Stimulated activated CD4-positive, alpha-beta T cell treated with anti-CD3 and anti-CD28 coated beads, Interleukin-4, amount 100 ng/mL, for 4 hours (primary cell): ENCODE measurements at places on chromosomes 11 and 22.
A peak's percentile ranks its signal among the peaks of the same experiment; 100 is the strongest.

DNA sequence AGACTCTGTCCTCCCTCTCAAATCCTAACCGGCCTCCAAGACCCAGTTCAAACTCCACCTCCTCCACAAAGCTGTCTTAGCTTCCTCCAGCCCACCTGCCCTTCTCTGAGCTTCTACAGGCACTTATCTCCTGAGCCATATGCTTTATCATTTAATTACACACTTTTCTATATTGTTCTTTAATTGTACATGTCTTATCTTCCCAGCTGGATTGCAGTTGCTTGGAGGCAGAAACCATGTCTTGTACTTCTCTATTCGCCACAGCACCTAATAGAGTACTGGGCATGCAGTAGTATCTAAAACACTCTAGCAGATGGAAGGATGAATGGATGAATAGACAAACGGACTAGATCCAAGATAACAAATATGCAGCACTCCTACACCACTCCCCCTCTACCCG is 11.3 kb downstream of the TRIM29 start:
- no peak for DNase-seq

GRCh38 chr11:111604392-111605009 is 2.3 kb downstream of the SIK2 start:
- DNase-seq, result no peak

GRCh38 chr11:33390944-33391892 is 134.0 kb downstream of the HIPK3 start:
- no peak for DNase-seq

- DNase-seq, result no peak
Measured at GRCh38 chr11:44016131-44016530, 31.6 kb upstream of the ACCSL start.

DNA sequence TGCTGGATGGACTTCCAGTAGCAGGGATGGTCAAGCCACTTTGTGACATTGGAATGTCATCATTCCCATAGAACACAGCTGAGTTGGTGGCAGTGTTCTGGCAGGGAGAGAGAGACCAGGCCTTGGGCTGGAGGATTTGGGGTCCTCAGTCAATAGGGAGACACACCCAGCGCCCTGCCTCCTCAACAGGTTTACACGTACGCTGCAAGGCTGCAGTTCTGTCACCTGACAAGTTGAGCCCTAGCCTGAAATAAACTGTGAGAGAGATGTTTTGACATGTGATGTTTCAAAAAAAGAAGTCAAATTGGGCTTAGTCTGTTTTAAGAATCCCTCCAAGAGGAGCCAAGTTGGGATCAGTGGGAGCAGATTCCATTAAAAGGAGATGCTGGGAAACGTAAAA is 42.9 kb upstream of the CRYBB3 start:
- no peak for DNase-seq

GRCh38 chr11:121590772-121591404 is 138.1 kb upstream of the SORL1-AS1 start:
- DNase-seq, result no peak

DNA sequence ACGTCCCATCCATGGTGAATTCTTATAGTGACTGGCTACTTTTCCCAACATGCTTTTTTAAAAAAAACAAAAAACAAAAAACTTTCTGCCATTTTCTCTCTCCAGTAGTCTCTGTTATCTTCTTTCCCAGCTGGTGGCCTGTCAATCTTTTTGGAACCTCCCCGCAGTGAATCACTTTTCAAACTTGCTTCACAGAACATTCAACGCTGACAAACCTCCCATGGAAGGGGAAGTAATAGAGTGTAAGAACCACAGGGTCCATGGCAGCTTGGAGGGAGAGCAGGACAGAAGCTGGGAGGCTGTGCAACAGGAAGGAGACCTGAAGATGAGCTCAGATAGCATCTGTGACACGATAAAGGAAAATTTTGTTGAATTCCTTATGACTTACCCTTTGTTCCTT is 9.8 kb upstream of the CECR2 start:
- no peak for DNase-seq

DNA sequence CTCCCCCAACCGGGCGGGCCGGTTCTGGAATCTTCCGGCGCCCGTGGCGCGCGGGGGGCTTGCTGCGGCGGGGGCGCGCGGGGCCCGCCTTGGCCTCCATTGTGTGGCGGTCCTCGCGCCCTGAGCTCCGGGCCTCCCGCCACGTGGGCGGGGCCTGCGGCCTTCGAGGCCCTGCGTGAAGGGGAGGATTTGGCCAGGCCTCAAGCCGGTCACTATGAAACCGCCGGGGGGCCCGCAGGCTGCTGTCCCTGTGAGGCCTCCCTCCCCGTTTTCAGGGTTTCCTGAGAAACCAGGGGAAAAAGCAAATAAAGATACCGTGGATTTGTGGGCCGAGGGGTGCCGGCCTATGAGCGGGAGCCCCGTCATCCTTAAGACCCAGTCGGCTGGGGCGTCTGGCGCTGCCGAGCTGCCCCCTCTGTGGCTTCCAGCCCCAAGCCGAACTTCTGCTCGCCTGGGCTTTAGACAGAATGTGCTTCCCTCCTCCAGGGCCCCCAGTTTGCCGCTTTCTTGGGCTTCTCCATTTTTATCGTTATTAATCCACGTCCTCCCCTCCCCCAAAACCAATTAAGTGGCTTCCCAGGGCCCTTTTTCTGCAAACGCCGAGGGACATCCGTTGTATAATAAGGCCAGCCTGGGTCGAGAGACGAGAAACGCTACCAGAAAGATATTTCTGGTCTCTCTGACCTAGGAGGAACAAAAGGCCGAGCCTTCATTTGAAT is 602 bp downstream of the EWSR1 start:
- DNase-seq, result peak; percentile 30

DNA sequence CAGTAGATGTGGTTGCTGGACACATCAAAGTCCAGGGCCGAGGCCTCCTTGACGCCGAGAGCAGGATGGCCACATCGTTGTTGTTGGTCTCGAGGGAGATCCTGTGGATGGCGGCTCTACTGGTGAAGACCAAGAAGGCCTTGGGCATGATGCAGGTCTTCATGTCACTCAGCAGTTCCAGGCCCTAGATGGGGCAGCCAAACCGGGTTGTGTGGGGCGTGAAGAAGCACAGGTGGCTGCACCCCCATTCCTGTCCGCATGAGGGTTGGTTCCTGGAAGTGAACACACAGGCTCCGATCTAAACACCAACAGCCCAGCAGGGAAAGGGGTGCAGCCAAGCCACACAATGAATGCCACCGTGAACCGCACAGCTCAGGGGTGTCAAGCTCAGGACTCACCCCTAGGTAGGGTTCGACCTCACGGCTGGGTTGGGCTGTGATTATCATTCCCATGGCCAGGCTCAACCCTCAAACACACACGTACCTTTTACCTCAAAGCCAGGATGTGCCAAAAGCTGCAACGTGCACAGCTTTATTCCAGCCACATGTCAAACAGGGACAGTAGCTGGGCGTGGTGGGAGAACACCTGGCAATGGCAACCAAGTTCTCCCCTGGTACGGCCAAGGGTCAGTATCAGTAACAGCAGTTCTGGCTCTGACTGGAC is 132.3 kb downstream of the CRYBB2 start:
- no peak for DNase-seq

GRCh38 chr11:10308201-10308954 is 3.5 kb downstream of the ADM start:
- DNase-seq, result no peak

GRCh38 chr11:14852571-14853177 is 39.4 kb downstream of the CYP2R1 start:
- DNase-seq, result no peak

GRCh38 chr22:45774001-45774670 is 102.5 kb downstream of the ATXN10 start:
- no peak for DNase-seq

DNA sequence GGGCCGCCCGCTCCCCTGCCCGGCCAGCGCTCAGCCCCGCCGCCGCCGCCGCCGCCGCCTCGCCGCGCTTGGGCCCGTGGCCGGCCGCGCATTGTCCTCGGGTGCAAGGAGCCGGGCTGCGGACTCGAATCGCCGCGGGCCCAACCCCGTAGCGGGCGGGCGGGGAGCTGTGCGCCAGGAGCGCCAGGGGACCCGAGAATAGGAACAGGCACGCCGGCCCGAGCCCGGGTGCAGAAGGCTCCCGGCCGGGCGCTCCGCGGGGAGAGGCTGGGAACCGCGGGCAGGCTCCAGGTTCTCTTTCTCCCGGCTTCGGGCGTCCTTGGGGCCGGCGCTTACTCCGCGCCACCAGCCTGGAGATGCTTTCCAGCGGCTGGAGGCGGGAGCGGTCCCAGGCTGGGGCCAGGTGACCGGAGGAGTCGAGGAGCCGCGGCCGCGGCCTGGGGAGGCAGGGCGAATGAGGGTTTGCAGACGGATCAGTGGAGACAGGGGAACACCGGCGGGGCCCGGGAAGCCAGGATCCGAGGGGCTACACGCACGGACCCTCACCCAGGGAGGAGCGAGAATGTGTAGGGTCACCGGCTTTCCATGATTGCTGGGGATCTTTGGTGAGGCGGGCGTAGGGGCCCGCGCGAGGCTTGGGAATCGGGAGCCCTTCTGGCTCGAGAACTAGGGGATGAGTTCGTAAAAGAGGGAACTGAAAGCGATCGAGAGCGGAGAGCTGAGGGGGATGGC is 726 bp downstream of the PKNOX2 start:
- DNase-seq, result no peak

- DNase-seq, result no peak
Measured at GRCh38 chr11:110901441-110901840, 189.2 kb upstream of the ARHGAP20 start.

DNA sequence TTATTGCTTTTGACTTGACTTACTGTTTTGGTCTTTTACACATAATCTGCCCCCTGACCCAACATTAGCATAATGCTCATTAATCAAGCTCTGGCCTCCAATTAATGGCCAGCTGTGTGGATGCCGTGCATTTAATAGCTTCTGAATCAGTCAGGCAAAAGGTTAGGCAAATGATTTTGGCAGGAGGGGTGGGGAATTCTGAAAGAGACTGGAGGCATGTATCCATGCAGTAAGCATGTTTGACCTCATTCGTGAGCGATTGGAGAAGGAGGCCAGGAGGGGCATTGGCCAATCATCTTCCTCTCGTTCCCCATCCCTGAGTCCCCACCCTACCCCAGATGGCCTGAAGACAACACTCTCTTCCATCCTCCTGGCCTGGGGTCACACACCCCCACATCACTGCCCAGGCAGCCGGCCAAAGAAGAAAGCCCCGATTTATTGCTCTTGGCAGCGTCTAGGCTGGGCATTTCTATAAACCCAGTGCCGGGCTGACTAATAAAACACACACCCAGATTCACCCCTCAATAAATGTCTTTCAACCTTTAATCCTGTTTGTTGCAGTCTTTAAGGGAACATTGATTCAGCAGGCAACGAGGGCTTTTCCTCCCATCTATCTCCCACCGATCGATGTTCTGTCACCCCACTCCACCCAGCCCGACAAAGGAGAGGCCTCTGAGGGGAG is 150.0 kb downstream of the OPCML start:
- no peak for DNase-seq

DNA sequence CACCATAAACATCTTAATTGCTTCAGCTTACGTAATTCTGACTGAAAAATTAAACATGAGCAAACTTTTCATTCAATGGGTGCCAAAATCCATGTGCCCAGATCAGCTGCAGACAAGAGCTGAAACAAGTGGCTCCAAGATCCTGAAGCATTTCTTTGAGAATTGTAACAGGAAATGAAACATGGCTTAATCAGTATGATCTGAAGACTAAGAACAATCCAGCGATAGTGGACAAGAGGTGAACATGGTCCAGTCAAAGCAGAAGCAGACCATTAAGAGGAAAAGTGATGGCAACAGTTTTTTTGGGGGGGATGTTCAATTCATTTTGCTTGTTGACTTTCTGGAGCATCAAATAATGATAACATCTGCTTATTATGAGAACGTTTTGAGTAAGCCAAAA is 1964.5 kb upstream of the RAG2 start:
- no peak for DNase-seq

DNA sequence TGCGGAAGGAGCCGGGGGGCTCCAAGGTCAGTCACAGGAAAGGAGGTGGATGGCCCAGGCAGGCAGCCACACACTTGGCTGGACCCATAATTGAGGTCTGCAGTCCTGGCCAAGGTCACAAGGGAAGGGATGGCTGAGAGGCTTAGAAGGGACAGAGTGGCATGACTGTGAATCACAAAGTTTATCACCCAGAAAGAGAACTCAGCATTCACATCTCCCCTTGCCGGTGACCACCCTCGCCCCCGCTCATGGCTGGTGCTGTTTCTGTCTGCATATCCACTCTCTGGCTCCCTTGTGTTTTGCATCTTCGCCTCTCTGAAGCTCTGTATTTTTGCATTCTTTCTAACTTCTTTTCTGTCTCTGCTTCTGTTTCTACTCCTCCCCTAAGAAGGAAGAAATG is 117.5 kb downstream of the FEZ1 start:
- DNase-seq, result no peak

- no peak for DNase-seq
Measured at GRCh38 chr11:8776209-8776608, 93.6 kb downstream of the RPL27A start.

DNA sequence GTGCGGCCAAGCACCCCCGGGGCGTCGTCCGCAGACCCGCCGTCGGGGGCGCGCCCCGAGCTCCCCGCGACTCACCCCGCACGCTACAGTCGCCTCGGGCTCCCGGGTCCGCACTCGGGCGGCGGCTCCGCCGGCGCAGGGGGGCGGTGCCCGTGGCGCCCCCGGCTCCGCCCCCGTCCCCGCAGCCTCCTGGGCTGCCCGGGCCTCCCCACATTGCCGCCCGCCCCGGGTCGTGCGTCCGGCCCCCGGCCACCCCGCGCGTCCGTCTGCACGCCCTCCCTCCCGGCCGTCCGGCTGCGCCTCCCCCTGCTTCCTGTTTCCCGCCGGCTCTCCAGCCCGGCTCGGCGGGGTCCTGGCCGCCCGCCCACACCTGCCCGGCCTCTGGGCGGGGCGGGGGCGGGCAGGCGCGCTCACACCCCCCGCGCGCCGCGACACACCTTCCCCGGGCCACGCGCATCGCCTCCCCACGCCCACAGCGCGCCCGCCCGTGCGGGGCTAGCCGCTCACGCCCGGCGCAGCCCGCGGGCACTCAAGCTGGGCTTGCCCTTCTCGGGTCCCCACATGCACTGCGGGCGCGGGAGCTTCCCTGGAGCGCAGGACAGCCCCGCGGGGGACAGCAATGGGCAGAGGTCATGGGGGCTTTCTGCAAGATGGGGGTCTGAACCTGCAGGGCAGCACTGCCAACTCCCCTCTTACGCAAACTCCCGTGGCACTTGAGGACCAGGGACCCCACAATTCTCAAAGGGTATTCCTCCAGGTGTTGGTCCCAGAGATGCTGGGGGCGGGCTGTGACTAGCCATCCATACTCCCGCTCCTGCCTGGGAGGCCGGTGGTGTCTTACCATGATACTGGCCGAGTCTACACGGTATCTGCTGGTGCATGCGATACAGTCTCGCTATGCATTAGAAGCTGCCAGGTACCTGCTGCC is at the start of gene CARD10:
CARD10 (minus strand) TSS at position 148 of the 928 bp plus-strand sequence. CDS start 215 bp downstream, outside the sequence.
- DNase-seq, result no peak

DNA sequence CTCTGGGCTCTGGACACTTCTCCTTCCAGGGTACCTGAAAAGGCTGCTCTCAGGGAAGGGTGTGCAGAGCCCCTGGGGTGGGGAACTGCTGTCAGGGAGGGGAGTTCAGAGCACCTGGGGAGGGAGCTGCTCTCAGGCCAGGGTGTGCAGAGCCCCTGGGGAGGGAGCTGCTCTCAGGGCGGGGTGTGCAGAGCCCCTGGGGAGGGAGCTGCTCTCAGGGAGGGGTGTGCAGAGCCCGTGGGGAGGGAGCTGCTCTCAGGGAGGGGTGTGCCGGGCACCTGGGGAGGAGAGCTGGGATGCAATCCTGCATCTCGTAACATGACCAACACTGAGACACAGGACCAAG is 764.2 kb downstream of the BRD1 start:
- DNase-seq, result no peak

GRCh38 chr11:86097980-86098379 is 29.1 kb upstream of the PICALM start:
- DNase-seq, result no peak

GRCh38 chr11:87185228-87185627 is 147.5 kb downstream of the TMEM135 start:
- no peak for DNase-seq
